ENCODE measurements at places on chromosomes 12 and 14.

DNA sequence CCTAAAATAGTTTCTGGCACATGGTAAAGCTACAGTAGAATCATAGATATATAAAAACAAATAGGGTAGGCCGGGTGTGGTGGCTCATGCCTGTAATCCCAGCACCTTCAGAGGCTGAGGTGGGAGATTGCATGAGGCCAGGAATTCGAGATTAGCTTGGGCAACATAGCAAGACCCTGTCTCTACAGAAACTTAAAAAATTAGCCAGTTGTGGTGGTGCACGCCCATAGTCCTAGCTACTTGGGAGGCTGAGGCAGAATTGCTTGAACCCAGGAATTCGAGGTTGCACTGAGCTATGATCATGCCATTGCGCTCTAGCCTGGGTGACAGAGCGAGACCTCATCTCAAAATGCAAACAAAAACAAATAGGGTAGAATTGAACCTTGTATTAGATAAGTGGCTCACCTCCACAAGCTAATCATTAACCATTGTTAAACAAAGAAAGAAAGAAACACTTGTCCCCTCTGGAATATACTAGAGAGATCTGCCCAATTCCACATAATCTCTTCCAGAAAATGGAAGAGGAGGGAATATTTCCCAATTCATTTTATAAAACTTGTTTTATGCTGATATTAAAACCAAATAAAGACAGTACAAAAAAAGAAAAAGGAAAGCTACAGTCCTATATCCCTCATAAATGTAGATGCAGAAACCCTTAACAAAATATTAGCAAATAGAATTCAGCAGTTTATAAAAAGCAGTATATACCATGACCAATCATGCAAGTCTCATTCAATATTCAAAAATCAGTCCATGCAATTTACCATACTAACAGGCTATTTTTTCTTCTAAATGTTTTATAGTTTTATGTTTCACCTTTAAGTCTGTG is 22.7 kb upstream of the DHRS2 start:
- DNase-seq: no peak

- no peak for DNase-seq
These were observed 46.1 kb upstream of the SYT1 start for GRCh38 chr12:78818487-78818886.

DNA sequence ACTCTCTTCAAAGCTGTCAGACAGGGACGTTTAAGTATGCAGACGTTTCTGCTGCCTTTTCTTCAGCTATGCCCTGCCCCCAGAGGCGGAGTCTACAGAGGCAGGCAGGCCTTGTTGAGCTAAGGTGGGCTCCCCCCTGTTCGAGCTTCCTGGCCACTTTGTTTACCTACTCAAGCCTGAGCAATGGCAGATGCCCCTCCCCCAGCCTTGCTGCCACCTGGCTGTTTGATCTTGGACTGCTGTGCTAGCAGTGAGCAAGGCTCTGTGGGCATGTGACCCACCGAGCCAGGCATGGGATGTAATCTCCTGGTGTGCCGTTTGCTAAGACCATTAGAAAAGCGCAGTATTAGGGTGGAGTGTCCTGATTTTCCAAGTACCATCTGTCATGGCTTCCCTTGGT is 900.4 kb upstream of the MDGA2 start:
- DNase-seq: no peak

- no peak for DNase-seq
These were observed 52.3 kb downstream of the VEZT start for GRCh38 chr12:95269892-95270291.

DNA sequence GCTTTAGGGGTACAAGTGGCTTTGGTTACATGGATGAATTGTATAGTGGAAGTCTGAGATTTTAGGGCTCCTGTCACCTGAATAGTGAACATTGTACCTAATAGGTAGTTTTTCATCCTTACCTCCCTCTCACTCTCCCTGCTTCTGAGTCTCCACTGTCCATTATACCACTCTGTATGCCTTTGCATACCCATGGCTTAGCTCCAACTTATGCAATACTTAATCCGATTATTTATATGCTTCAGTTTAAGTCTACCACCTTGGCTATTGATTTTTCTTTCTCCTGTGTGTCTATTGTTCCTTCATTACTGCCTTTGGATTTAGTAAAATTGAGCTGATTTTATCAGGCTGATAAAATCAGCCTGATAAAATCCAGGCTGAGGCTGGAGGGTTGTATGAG is 30.5 kb upstream of the C12orf71 start:
- DNase-seq: no peak

- DNase-seq: no peak
These were observed 65.8 kb downstream of the PAH start for GRCh38 chr12:102851246-102851645.

DNA sequence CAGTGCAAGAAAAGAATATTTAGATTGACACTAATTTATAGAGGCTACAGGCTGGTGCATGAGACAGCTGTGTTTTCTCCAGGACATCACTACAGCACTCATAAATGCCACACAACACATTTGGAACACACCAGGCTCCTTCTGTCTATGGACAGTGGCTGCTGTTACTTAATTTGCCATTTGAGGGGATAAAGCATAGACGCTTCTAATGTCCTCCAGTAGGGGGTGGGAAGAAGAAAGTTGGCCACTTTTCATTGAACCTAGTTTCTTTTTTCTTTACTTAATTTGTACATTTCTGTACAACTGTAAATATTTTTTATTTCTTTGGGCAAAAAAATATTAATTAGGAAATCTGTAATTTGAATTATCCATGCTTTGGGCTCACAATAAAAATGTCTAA is 12.4 kb upstream of the RTN1 start:
- no peak for DNase-seq

- no peak for DNase-seq
These were observed 16.7 kb downstream of the PDE1B start for GRCh38 chr12:54565986-54566544.

DNA sequence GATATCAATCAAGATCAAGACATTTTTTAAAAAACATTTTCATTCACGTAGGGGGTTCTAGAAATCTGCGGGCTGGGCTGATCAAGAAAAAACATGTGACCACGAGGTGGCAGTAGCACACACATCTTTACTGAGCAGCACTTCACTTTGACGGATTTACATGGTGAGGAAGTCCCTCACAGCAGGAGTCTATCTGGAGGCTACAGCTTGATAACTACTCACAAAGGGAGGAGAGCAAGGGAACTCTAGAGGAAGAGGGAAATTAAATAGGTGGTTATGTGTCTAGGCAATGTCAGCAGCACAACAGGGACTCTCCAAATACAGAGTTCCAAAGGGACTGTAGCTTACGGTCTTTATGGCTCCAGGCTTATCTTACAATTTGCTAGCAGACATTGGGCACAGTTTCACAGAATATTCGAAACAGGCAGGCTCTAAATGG is 248.1 kb downstream of the DPY19L2 start:
- DNase-seq: peak; percentile 37

DNA sequence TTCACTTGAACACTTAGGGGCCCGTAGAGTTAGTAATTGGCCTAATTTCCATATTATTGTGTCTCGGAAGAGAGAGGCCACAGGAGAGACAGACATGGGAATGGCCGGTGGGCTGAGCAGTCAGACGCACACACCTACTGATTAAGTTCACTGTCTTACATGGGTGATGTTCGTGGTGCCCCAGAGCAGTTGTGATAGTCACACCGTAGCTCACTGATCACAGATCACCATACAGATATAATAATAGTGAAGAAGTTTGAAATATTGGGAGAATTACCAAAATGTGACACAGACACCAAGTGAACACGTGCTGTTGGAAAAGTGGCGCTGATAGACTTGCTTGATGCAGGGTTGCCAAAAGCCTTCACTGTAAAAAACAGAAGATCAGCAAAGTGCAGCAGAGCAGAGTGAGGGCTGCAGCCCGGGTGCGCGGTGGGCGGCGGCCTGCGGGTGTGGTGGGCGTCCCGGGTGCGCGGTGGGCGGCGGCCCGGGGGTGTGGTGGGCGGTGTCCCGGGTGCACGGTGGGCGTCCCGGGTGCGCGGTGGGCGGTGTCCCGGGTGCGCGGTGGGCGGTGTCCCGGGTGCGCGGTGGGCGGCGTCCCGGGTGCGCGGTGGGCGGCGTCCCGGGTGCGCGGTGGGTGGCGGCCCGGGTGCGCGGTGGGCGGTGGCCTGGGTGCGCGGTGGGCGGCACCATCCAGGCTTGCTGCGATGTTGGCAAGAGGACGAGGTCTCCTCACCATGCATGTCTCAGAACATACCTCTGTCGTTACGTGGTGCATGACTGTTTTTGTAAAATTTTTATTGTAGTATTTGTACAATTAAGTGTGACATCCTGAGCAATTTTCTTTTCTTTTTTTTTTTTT is 34.3 kb upstream of the TEX22 start:
- DNase-seq: no peak

DNA sequence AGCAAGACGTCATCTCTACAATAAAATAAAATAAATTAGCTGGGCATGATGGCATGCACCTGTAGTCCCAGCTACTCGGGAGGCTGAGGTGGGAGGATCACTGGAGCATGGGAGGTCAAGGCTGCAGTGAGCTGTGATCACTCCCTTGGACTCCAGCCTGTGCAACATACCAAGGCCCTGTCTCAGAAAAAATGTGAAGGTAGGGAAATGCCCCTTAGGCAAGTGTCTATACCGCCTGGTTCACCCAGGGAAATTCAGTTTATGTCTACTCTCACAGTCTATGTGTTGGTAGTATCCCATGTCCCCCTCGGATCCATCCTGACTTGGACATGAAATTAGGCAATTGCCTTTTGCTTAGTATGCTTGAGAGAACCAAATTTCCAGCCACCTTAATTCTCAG is 88.4 kb upstream of the TMEM132C start:
- no peak for DNase-seq

- DNase-seq: no peak
These were observed 8.3 kb downstream of the FICD start for GRCh38 chr12:108523365-108523764.

Measured in SIG-M5 (cell line).